Activated CD4-positive, alpha-beta T cell treated with anti-CD3 and anti-CD28 coated beads, Interleukin-2, amount 50 U/mL, for 4 hours (primary cell): ENCODE measurements at places on chromosomes 4 and X.

- no peak for DNase-seq
Measured at GRCh38 chr4:93351846-93352245, 476.7 kb upstream of the ATOH1 start.

GRCh38 chrX:108704839-108705238 lies 31.5 kb downstream of the IRS4 start:
- DNase-seq, result no peak

- no peak for DNase-seq
Measured at GRCh38 chr4:73662709-73663546, 42.7 kb upstream of the RASSF6 start.

DNA sequence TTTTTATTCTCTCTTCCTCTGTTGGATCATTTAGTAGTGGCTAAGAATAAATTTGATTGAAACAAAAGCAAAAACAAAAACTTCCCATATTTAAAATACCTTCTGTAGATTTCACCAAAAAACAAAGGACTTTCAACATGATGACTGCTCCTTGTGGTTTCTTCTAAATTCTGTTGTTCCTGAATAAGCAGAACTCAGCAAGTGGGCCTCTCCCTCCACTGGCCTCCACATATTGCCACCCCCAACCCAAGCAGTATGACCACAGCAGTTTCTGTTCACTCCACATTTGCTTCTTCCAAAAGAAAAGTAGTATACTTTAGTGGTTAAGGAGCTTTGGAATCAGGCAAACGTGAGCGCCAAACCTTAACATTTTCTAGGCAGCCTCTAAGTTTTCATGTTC lies 114.7 kb downstream of the COX18 start:
- DNase-seq, result no peak

DNA sequence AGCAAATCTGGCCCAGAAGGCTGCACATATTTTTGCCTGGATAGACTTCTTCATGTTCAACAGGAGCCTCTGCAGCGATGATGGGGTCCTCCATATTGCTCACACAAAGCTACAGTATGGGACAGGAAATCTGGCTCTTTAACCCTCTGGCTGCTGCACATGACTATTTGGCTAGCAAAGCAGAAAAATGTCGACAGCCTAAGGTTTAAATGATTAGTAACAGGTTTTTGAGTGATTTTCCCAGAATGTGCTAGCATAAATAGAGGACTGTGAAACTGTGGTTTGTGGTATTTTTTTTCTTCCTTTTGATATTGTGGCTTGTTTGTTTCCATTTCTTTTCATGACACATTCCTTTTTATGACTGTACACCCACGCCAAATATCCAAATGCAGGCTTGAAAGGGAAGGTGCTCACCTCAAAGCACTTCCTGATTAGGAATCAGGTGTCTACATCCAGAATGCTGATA lies 120.2 kb upstream of the GK2 start:
- DNase-seq, result no peak
